ENCODE measurements at places on chromosomes 11 and 22.

DNA sequence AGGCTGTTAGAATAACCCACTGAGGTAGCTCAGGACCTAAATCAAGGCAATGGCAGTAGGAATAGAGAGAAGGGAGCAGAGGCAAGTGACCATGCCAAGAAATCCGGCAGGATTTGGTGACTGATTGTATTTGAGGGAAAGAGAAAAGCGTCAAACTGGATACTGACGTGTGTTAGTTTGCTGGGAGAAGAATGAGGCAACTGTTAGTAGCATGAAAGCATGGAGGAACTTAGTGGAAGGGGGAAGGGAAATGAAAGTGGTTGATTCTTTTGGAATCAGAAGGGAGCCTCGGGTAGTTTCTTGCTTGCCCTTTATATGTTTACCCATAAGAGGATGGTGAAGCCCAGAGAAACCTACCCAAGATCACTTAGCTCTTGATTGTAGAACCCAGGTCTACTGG is 8.3 kb downstream of the PPFIBP2 start:
- DNase-seq = no peak

- no peak for DNase-seq
These were observed 15.1 kb downstream of the ADM start for GRCh38 chr11:10319702-10320558.

DNA sequence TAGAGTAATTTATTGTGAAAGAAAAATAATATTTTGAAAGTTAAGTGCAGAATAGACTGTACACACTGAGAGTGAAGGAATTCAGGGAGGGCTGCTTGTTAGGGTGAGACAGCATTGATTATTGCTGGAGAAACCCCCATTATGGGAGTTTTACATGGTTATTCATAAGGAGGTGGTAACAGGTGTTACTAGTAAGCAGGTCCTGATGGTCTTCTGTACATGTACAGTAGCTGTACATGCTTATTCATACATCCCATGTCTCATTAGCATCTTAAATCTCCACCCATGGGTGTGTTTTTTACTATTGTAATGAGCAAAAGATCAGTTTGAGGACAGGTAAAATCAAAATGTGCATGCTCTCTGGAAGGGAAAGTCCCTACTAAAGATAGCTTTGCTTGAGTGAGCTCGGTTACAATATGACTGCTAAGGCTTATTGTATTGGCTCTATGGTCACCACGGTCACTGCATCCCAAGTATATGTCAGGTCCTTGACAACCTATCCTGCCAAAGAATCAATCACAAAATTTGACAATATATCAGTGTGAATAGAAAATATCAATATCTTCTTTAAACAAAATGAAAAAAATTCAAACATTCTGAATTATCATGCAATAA is 6.2 kb downstream of the KDM4F start:
- DNase-seq = no peak

- no peak for DNase-seq
These were observed 250.9 kb upstream of the NARS2 start for GRCh38 chr11:78825591-78826020.

DNA sequence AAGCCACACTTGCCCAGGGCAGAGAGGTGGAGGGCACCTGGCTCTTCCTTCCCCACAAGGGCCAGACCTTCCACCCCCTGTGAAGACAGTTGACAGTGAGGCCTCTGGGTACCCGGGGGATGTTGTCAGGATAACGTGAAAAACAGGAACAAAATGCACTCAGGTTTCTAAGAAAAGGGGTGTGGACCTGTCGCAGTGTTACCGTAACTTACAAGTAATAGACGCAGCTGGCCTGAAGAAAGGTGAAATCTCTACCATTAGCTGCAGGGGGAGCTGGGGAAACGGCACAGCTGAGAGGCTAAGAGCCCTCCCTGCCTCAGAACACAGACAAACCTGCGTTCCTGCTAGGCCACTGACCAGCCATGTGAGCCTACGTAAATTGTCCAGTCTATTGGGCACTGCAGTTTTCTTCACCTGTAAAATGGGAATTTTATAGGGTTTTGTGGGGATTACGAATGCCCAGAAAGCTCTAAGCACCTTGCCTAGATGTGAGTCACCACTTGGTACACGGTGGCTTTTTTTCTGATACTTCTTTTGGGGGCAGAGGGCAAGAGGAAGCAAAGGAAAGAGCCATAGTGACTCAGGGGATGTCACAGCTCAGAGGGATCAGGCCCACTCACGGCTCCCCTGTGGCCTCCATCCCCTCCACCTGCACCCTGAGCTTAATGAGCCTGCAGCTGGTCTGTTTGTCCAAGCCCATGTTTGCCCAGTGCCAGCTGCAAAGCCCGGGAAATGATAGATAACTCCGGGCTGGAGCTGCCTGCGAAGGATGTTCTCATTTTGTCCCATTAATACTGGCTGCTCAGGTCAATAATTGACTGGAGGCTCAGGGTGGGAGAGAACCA is 18.4 kb upstream of the CABP7 start:
- DNase-seq = peak; percentile 47

- DNase-seq = peak; percentile 79
These were observed 14.6 kb upstream of the NRGN start for GRCh38 chr11:124724979-124725718.

DNA sequence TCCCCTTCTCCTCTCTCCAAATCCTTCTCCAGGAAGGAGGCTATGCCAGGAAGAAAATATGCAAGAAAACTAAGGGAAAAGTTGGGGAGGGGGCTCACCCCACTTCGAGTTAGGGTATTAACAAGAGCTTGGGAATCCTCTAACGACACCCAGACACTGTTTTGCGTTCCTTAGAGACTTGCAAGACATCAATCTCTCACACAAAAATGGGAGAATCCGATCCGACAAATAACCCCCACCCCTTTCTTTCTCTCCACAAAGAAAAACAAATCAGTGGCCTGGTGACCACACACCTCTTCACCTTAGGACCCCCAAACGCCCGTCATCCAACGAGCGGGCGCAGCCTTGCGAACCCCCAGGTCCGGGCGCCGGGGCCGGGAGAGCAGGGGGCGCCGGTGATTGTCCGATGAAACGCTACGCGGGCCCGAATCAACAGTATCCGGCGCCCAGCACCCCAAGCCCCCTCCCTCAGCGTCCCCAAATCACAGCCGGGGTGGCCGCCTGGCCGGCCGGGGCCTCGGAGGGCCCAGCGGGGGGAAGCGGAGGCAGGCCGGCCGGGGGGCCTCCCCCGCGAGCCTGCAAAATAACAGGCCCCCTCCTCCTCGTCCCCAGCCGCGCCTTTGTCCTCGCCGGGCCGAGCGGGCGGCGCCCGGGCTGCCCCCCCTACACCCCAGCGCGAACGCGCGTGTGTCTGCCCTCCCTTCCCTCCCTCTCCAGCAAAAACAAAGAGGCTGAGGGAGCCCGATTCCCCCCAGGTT is 690 bp downstream of the CSNK1E start:
- peak; percentile 51 for DNase-seq

DNA sequence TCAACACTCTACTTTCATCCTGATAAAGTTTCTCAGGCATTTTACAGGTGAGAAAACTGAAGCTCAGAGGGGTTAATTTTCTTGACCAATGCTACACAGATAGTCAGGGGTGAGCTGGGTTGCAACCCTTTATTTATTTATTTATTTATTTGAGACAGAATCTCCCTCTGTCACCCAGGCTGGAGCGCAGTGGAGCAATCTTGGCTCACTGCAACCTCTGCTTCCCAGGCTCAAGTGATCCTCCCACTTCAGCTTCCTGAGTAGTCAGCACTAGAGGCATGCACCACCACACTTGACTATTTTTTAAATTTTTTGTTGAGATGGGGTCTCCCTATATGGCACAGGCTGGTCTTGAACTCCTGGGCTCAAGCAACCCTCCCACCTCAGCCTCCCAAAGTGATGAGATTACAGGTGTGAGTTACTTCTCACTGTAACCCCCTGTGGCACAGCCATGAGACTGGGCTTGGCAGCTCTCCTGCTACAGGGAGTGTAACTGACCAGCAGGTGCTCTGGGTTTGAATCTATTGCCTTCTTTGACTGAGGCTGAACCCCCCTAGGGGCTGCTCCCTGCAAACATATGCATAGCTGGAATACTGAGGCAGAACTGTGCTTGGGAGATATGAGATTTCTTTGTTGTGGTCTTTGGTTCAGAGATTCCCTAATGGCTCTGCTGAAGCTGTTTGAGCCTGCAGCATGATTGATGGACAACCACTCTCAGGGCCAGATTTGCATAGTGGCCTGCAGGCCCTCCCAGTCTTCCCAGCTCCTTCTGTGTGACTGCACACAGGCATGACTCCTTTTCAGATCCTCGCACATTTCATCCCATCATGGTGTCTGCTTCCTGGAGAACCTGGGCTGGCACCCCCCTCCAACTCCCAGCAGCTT is 6.1 kb downstream of the C11orf96 start:
- DNase-seq = no peak

DNA sequence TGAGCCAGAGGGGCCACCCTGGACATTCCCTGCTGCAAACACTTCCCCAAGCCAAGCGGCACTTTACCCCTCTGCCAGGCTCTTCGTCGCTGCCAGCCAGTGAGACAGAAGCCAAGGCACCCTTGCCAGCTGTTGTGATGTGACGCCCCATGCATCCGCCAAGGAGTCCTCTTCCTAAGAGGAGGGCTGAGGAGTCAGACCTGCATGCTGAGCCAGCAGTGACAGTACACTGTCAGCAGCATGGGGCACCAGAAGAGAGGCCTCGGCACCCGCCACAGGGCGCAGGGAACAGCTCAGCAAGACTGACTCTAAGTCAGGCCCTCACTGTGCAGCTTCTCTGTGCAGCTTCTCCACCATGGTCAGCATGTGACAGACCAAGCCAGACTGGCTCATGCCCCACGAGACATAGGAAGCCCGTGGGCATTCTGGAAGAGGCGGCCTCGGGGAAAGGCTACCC is 26.4 kb downstream of the VPS37C start:
- no peak for DNase-seq

DNA sequence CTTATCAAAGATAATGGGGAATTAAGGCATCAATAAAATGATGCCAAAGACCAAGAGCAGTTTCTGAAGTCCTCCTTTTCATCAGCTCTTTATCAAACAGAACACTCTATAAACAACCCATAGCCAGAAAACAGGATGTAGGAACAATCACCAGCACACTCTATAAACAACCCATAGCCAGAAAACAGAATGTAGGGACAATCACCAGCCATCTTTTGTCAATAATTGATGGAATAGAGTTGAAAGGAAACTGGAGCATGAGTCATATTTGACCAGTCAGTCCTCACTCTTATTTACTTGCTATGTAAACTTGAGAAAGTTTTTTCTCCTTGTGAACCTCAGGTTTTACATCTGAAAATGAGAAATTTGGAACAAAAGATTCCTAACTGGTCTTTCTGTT is 10.0 kb downstream of the MS4A2 start:
- no peak for DNase-seq

DNA sequence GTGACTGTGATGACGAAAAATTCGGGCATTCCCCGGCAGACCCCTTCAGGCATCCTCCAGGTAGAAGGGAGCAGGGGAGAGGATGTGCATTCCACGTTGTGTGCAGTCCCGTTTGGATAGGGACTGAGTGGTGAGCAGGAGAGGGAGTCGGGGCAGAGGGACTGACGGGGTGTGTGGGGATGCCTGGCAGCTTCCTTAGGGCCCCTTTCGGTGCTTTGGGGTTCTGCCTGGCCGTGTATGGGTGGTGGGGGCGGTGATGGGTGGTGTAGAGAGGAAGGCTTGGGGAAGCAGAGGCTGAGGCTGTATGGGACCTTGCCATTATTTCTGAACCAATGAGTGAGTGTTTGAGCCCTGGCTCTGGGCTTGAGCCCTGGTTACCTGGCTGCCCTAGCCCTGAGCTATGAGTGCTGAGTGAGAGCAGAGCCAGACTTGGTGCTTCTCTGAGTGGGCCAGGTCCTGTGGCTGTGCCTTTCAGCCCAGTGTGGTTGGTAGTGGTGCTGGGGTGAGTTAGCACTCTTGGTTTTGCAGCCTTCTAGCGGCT is 914 bp downstream of the INPPL1 start:
- peak; percentile 54 for DNase-seq

- no peak for DNase-seq
These were observed 288.4 kb upstream of the PITPNB start for GRCh38 chr22:28207281-28208030.

DNA sequence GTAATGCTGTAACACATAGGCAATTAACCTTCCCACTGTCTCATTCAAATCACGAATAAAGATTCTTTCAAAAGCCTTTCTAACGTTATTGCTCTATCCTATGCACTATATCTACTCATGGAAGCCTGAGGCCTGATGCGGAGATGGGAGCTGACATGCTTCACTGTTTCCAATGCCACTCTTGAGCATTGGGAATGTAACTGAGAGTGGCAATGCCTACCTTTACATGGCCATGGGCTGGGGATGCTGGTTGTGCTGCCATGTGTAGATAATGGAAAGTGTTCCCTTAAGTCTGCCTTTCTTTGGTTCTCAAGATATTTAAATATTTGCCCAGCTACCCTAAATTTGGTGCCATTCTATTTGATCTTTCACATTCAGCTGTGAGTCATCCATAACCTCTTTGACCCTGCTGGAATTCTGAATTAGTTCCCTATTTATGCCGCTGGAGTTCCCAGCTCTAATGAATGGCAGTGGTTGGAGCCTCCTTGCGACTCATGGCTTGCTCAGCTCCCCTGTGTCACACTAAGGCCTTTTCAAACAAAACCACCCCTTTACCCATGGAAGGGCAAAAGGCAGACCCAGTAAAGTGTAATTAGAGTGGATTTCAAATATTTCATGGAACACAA is 21.4 kb upstream of the DKK3 start:
- DNase-seq = no peak

GRCh38 chr11:85709941-85710702 is 24.1 kb upstream of the CCDC89 start:
- DNase-seq = no peak

DNA sequence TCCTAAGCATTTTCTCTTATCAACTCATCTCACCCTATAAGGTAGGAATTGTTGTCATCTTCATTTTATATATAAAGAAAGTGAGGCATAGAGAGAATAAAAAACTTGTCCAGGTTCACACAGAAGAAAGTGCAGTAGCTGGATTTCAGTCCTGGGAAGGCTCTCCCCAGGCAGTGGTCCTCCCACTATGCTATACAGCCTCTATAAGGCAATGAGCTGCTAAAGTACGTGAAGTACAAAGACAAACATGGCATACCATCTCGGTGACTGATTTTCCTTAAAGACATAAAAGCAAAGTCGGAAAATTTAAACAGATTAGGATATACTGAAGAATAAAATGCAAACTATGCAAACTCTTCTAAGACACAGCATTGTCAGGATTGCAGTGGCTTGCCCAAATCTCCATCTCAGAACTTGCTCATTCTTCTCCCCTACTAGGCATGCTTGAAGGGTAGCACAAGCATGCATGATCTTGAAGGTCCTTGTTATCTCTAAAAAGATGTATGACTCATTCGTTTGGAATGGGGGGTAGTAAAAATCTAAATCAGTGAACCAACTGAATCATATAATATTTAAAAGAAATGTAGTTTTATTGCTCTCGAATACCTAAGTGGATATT is 97.8 kb upstream of the CSNK2A3 start:
- no peak for DNase-seq
